ENCODE measurements at places on chromosomes 16 and 17.

DNA sequence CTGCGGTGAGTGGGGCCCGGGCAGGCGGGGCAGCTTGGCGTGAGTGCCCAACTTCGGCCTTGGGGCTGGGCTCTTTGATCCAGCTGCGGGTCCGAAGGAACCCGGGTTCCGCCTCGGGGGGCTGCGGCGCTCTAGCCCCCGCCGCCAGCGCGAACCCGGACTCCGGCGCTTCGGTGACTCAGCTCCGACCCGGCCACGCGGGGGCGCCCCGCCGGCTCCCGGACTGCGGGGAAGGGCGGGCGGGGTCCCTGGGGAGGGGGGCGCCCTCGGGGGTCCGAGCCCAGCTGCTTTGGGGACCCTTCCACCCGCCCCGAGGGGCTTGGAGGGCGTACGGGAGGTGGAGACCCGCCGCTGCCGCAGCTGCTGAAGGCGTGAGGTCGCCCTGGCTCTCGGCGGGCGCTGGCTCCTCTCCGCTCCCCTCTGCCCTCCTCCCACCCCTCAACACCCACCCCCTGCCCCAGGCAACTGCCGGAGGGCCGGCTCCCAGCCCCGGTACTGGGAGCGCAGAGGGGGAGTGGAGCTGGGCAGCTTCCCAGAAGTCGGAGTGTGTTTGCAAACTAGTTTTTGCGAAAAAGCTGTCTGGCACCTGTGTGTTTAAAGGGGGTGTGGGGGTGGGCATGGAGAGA lies 516 bp downstream of the CPNE2 start:
- DNase-seq = peak; percentile 68

DNA sequence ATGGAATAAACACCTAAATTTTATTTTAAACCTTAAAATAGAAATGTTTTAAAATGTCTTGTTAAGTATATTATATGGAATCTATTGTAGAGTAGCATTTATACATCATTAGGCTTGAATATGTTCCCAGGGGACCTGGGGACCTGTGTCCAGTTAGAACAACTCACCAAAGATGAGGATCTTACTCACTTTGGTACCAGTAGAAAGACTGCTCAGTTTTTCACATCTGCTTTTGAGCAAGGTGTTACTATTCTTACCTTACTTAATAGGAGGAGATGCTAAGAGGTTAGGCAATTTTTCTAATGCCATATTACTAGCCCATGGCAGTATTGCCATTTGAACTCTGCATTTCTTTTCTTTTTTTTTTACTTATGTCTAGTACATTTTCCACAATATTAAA lies 14.7 kb downstream of the STXBP4 start:
- no peak for DNase-seq

- DNase-seq = no peak
Observed at GRCh38 chr17:34408439-34408838, 45.4 kb upstream of the CCL1 start.

GRCh38 chr17:13594310-13594709 lies 7.4 kb downstream of the HS3ST3A1 start:
- DNase-seq = no peak

- DNase-seq = no peak
Observed at GRCh38 chr17:17119533-17119932, 77.3 kb downstream of the MPRIP start.

DNA sequence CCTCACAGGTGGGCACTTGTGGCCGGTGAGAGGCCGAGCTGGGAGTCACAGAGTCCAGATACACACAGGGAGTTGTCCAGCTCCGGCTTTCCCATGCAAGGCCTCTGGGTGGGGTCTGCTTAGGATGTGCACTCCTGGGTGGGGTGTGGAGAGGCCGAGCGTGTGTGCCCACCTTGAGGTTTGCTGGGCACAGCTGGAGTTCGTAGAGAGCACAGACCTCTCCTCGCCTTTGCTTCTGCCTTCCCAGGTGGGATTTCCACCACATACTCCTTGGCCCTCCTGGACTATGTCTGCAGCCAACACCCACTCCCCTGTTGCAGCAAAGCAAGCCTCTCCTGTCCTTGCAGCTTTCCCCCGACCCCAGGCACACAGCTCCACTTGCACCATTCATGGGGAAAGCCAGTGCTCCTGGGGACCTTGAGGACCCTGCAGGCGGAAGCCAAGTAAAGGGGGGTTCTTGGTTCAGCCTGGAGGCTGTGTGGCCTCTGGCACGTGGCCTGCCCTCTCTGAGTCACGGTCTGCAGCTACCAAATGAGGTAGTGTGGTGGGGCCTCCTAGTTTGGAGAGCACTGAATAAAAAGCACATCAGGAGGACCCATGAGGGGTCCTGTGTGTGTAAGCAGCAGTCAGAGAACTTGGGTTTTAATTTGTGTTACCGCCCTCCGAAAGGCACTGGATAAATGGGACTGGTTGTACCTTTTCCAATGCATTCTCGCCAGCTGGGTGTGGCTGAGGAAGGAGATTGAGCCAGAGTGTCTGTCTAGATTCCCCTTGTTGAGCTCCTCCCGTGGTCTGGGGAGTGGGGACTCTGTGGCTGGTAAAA lies 31.5 kb downstream of the MPRIP start:
- no peak for DNase-seq

GRCh38 chr16:7420079-7420478 lies 87.4 kb downstream of the RBFOX1 start:
- no peak for DNase-seq

DNA sequence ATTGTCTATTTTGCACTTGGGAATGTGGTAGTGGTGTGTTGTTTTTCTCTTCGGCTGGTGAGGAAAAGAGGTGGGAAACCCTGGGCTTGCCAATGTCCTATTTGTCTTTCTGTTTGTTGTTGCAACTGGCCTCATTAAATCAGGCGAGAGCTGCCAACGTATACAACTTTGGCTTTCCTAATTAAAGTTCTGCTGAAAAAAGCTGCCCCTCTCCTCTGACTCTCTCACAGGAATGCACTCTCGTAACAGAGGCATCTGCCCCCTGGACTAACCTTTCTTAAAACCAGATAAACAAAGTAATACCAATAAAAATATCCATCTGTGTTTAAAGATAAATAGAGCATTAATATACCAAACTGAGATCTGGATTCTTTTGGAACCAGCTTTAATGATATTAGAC lies 7.8 kb downstream of the CDRT15 start:
- no peak for DNase-seq

GRCh38 chr17:69962436-69962995 lies 112.5 kb upstream of the KCNJ16 start:
- DNase-seq = no peak

- DNase-seq = no peak
Observed at GRCh38 chr17:32386844-32387243, 36.9 kb downstream of the ZNF207 start.

DNA sequence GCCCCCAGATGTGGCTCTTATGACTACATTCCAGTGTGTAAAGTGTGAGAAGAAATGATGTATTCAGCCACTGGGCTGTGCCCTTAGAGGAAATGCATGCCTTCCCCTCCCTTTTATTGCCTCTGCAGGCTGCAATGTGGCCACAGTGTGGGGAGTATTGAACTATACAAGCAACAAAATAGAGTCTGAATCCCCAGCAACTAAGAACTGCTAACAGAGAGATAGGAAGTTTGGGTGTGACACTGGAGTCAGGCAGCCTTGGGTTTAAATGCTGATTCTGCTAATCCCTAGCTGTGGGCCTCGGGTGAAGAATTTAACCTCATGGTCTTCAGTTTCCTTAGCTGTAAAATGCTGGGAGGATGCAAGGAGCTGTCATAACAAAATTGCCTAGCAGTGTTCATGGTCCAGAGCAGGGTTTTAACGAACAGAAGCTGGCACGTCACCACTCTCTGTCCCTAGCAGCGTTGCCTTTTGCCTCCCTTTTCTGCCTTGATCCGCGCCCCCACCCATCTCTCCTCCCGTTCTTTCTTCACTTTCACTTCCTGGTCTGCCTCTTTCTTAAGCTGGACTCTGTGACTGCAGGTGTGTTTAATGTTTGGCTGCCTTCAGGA lies 50.3 kb downstream of the KPNA2 start:
- peak; percentile 24 for DNase-seq

GRCh38 chr16:10918294-10919002 lies 23.8 kb downstream of the DEXI start:
- peak; percentile 96 for DNase-seq

DNA sequence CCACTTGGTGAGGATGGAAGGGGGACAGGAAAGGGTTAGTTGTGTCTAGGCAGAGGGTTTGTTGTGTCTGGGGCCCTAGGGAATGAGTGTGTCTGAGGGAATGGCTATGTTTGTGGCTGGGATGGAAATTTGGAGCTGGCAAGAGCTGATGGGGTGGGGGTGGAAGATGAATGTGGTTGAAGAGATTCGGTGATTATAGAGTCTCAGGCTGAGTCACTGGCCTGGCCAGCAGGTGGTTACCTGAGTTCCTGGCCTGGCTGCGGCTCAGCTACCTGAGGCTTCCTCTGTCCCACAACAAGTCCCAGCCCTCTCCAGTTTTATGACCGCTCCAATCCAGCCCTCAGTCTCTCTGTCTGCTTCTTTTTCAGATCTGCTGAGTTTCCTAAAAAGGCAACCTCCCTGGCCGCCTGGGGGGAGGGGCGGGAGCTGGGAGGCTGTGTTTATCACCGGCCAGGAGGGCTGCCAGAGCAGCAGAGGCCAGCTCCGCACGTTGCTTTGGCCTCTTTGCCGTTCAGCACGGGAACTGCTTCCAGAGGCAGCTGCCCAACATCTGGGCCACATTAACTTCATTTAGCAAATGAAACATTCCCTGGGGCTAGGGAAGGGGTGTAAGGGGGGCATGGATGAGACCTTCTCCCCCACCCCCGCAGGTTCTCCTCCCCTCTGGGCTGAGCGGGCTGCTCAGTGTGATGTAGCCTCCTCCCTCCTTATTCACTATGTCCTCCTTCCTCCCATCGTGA lies 21.8 kb downstream of the ITGB3 start:
- DNase-seq = peak; percentile 93

- DNase-seq = no peak
Observed at GRCh38 chr17:4110152-4110551, 32.7 kb downstream of the ZZEF1 start.

DNA sequence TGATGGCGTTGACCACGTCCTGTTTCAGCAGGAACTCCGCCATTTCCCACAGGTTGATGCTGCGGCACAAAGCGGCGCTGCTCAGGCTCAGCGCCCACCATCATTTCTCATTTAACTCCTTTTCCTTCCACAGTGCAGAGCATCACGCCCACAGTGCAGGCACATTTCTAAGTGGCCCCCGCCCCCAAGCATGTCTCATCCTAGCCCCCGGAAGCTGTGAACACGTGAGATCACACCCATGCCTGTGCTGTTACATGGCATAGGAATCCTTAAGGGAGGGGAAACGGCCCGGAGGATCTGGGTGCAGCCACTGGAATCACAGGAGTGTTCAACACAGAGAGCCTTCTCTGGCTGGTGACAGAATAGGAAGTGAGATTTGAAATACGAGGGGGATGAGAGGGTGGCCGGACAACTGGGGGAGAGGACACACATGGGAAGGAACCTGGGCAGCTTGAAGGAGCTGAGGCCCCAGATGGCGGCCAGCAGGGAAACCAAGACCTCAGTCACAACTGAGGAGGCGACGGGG lies 4.7 kb downstream of the NAGPA start:
- DNase-seq = no peak

DNA sequence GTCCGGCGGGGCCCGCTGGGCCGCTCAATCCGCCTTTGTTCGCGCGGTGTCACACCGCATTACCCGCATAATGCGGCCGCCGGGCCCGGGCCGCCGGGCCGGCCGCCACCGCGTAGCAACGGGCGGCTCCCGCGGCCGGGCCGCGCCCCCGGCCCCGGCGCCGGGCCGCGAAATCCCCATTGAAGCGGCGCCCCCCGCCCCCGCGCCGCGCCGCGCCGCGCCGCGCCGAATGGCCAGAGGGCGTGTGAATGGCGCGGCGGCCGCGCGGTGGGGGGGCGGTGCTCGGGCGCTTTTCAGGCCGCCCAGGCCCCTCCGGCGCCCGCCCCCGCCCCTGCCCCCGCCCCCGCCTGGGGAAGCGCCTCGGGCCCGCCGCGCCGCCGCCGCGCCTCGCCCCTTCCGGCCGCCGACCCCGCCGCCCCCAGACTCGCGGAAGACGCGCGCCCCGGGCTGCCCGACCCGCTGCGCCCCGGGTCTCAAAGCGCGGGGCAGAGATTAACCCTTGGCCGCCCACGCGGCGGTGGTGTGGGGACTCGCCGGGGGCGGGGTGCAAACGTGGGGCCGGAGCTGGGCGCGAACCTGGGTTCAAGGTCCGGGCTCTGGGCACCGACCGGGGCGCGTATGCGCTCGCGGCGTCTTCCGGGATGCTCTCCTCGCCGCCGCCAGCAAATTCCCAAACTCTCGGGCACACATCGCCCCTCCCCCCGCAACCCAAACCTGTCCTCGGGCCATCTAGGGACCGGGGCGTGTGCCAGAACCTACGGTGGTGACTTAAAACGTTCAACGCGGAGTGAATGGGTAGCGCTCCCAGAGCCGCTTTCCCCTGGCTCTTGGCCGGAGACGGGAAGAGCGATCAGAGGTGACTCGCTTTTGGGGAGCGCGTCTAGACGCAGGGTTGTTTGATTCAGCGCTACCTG lies 46.7 kb downstream of the WNT3 start:
- no peak for DNase-seq

DNA sequence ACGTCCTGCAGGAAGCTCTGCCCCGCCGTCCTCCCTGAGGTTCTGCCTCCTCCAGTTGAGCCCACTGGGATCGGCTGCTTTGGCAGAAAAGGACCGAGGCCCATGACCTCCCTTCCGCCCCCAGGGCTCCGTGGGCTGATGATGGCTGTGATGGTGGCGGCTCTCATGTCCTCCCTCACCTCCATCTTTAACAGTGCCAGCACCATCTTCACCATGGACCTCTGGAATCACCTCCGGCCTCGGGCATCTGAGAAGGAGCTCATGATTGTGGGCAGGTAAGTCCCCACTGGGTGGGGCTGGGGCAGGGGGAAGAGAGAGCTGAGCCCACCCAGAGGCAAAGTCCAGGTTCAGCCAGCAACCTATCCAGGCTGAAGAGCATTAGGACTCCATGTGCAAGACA lies 61.1 kb downstream of the SLC5A11 start:
- no peak for DNase-seq

DNA sequence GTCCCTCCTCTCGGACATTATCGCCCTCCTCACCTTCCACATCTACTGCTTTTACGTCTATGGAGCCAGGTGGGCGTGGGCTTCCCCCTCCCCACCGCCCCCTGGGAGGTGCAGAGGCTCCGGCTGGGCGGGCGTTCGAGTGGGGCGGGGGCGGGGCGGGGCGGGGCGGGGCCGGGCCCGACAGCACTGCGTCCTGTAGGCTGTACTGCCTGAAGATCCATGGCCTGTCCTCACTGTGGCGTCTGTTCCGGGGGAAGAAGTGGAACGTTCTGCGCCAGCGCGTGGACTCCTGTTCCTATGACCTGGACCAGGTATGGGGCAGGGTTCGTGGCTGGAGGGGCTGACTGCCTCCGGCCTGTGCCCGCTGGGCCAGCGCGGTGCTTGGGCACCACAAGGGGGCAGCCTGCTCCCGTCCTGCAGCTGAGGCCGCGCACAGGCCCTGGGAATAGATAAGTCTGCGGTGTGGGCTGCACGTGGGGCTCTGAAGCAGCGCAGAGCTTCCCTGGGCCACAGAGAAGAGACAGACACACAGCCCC lies 9.2 kb downstream of the PIGQ start:
- peak; percentile 63 for DNase-seq

DNA sequence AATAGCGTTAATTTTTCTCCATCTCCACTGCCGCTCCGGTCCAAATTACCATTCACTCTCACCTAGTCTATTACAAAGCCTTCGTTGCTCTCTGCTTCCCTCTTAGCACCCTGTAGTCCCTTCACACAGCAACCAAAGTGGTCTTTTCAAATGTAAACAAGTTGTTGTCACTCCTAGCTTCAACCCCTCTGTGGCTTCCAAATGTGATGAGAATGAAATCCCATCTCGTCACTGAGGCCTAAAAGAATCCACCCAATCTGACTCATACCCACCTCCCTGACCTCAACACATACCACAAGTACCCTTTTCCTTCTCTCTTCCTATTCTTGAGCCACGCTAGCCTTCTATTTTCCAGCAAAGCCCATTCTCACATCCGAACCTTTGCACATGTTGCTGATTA lies 2.2 kb upstream of the PELP1 start:
- DNase-seq = no peak

- DNase-seq = no peak
Observed at GRCh38 chr16:53817117-53817755, 113.3 kb downstream of the FTO start.
